ENCODE measurements at places on chromosomes 3 and 15. TPM values are rescaled to one million over a fixed set of nuclear protein-coding genes. Genes with fewer than 3 reads are reported as not detected.

Gene ACKR4
- polyA plus RNA-seq: 2.0 TPM

Gene ALAS1
- 387 TPM for polyA plus RNA-seq

Gene GOLGA8H
- 0.29 TPM for polyA plus RNA-seq

Gene DNAH12
- polyA plus RNA-seq: 0.84 TPM

Gene BLM
- polyA plus RNA-seq: 2.2 TPM

Gene SNX33
- 12.9 TPM for polyA plus RNA-seq

GRCh38 chr15:47514200-47514652, 203.1 kb upstream of the SEMA6D start:
- DNase-seq: no peak

- DNase-seq: peak; percentile 23
Measured at GRCh38 chr3:148739720-148740119, 42.0 kb downstream of the AGTR1 start.

DNA sequence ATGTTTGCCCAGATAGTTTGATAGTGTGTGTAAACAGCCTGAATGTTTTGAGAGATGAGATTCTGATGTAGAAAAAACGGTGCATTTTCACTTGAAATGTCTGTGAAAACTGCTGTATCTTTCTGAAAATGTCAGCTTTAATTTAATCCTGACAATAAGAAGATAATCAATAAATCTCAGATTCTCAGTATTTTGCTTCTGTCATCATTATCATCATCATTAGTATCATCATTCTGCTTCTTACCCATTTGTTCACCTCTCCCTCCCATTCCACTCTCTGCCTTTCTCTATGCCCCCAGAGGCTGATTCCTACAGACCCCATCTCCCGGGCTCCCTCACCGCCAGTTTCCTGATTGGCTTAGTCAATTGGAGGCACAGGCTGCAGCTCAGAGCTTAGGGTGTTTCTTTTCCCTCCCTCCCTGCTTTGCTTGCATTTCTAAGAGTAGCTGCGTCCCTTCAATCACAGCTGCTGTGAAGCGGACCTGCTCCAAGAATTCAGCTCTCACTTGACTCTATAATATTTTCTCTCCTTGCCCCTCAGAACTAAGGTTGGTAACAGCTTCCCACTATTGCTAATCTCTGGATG, 8.2 kb upstream of the SNTN start:
- no peak for DNase-seq

GRCh38 chr3:73697020-73697419, 72.3 kb upstream of the PDZRN3 start:
- DNase-seq: no peak

GRCh38 chr3:138781012-138781470, 53.7 kb downstream of the PIK3CB start:
- DNase-seq: peak; percentile 52

GRCh38 chr15:37245358-37245757, 145.0 kb upstream of the MEIS2 start:
- DNase-seq: no peak

- no peak for DNase-seq
Measured at GRCh38 chr15:100278596-100279380, 63.0 kb downstream of the ADAMTS17 start.

DNA sequence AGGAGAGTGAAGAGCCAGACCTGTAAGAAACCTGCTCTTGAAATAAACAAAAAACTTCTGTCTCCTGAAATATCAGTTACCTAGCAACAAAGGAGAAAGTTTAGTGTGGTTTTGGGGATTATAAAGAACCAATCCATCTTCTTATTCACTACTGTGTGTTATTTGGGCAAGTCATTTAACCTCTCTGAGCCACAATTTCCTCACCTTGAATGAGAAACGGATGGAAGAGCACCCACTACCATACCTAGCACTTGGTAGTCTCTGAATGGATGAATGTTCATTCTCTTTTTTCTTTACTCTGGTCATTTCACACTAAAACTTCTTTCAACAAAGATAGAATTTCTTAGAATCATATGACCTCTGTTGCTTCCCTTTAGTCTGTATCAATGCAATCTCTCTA, 45.2 kb downstream of the PTPN9 start:
- DNase-seq: no peak

- DNase-seq: no peak
Measured at GRCh38 chr3:169272532-169272931, 391.0 kb downstream of the MECOM start.

All from adrenal gland (tissue), 19 donors.